A549 treated with Mapracorat at 1 μM for 4 hours (cell line): ENCODE measurements at places on chromosomes 1 and 21. TPM values are rescaled to one million over a fixed set of nuclear protein-coding genes. Genes with fewer than 3 reads are reported as not detected.

CD2 gene
- total RNA-seq = not detected in 5 replicates

CBS gene
- 8.5 to 12.9 TPM (median 10.9 TPM) in 5 replicates for total RNA-seq

ARHGAP30 gene
- total RNA-seq = 0.06 to 0.14 TPM (median 0.07 TPM) in 5 replicates

LEFTY2 gene
- 0.08 to 0.49 TPM in 2 of 5 replicates, not detected in the others for total RNA-seq
